Epithelial cell of umbilical artery (primary cell): ENCODE measurements at places on chromosomes 4 and X. TPM values are rescaled to one million over a fixed set of nuclear protein-coding genes. Genes with fewer than 3 reads are reported as not detected.

RTL3 gene
- total RNA-seq: not detected in 2 replicates

UGT8 gene
- not detected in 2 replicates for total RNA-seq

GIMD1 gene
- total RNA-seq: not detected in 2 replicates

CT45A5 gene
- total RNA-seq: not detected in 2 replicates

AFM gene
- not detected in 2 replicates for total RNA-seq

DDX53 gene
- not detected in 2 replicates for total RNA-seq

ATP1B4 gene
- not detected in 2 replicates for total RNA-seq

HEPH gene
- under 0.01 and 0.15 TPM in 2 replicates for total RNA-seq

CENPVL2 gene
- total RNA-seq: not detected in 2 replicates

XK gene
- total RNA-seq: under 0.01 TPM in 1 of 2 replicates, not detected in the other

MAGIX gene
- 0.65 and 1.7 TPM in 2 replicates for total RNA-seq

HTR2C gene
- total RNA-seq: not detected in 2 replicates

SHISA3 gene
- total RNA-seq: 27.9 and 64.7 TPM in 2 replicates
